Esophagus squamous epithelium (tissue), 5 donors: ENCODE measurements at places on chromosomes 5 and 9.

- no peak for DNase-seq
Measured at GRCh38 chr9:98134702-98135557, 15.9 kb upstream of the TRIM14 start.

DNA sequence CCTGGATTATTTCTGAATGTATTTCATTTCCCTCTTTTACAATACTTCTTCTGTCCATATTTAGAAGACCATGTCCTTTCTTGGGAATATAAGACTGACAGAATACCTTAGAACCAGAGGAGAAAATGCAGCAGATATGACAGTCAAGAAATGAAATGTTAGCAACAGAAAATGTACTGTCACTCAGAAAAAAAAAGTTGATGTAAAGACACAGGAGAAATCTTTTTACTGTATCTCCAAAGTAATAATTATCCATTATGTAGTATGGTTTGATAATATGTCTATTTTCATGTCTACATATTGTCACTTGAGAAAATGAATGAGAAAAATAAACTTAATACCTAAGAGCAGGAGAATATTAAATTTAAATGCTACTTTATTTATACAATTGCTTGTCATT lies 652.1 kb downstream of the GABRG2 start:
- no peak for DNase-seq

DNA sequence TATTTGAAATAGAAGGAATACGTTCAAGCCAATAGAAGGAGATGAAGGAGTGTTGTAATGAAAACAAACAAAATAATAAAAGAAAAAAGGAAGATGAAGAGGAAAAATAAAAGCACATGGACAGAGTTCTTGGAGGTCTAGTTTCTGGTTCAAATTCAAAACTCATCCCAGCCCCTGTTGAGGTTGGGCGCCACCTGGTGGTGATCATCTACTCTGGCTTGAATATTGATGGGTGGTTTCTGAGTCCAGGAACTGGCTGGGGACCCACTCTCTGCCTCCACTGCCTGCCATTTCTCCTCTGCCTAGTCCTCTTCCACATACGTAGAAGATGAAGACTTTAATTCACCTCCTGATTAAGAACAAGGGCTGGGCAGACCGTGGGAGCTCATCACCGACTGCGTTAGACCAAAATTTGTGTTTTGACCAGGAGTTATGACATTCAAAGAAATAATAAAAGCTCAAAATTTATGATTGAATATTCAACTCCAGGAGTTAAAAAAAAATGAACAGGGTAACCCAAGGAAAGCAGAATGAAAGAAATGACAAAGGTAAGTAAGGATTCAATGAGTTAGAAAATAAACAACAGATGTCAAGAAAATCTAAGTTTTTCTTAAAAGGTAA lies 99.0 kb upstream of the SLC1A3 start:
- peak; percentile 2 for DNase-seq

- DNase-seq, result no peak
Measured at GRCh38 chr5:177510567-177511053, 984 bp upstream of the DOK3 start.

- no peak for DNase-seq
Measured at GRCh38 chr9:68495247-68495646, 45.4 kb downstream of the TMEM252 start.

GRCh38 chr5:43171451-43171850 lies 20.6 kb upstream of the NIM1K start:
- DNase-seq, result no peak

DNA sequence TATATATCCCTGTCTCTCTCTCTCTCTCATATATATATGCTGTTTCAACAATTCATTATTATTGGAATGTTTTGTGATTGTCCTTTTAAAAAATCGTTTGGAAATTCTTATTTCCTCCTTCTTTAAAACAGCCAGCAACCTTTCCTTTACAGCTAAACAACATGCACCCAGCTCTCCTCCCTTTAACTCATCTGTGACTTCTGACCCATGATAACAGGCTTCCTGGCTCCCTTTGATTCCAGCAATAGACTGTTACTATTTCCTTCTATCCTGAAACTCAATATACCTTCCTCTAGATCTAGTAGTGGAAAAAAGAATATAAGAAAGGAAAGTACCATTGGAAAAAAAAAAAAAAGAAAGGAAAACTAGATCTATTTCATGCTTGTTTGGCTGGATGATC lies 254.7 kb upstream of the RGMB start:
- DNase-seq, result no peak

GRCh38 chr5:150208187-150209098 lies 18.6 kb downstream of the SLC6A7 start:
- no peak for DNase-seq

DNA sequence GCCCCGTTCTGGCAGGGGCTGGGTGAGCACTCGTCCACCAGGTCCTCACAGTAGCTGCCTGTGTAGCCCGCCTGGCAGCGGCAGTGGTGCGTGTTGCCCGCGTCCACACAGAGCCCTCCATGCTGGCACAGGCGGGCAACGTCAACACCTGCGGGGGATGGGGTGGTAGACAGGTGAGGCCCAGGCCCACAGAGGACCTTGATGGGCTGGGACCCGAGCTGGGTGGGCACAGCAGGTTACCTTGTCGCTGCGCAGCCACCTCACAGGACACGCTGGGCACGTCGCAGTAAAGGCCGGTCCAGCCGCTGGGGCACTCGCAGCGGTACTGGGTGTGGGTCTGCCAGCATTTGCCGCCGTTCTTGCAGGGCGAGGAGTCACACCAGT lies 25.1 kb upstream of the SEC16A start:
- no peak for DNase-seq

DNA sequence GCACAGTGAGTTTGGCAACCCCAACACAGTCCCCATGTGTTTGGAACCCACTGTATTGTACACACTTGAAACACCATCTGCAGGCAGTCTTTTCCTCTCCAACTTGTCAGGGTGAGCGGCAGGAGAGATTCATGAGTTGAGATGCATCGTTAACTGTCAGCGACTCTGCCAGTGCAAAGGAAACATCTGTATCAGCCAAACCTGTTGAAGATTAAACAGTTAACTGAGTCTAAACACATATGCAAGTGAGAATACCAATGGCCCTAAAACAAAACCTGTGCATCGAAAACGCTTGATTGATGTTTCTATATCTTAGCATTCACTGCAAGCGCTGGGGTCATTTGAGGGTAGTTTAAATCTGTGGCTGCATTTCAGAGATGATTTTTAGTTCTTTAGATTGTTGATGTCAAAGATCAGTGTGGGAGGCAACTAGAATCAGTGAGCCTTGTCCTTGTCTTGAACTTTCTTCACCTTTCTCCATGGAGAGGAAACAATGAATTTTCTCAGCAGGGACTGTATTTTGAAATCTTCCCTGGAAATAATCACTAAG lies 41.3 kb upstream of the PAM start:
- DNase-seq, result no peak

DNA sequence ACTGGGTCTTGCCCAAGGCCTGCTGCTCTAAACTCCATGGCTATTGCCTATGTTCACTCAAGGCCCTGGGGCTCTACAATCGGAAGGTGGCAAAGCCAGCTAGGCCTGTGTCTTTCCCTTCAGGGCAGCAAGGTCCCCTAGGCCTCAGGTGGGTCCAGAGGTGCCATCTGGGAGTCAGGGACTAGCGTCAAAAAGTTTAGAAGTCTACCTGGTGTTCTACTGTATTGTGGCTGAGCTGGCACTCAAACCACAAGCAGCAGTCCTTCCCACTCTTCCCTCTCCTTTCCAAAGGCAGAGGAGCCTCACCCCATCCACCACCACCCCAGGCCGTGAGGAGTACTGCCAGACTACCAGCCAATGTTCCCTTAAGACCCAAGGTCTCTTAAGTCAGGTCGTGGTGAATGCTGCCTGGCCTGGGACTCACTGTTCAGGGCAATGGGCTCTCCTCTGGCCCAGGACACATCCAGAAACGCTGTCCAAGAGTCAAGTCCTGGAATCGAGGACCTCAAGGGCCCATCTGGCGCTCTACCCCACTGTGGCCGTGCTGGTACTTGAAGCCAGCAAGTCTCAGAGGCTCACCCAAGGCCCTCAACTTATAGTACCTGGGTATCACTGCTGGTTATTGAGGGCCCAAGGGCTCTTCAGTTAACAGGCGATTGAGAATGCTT lies 13.0 kb upstream of the SARDH start:
- no peak for DNase-seq

DNA sequence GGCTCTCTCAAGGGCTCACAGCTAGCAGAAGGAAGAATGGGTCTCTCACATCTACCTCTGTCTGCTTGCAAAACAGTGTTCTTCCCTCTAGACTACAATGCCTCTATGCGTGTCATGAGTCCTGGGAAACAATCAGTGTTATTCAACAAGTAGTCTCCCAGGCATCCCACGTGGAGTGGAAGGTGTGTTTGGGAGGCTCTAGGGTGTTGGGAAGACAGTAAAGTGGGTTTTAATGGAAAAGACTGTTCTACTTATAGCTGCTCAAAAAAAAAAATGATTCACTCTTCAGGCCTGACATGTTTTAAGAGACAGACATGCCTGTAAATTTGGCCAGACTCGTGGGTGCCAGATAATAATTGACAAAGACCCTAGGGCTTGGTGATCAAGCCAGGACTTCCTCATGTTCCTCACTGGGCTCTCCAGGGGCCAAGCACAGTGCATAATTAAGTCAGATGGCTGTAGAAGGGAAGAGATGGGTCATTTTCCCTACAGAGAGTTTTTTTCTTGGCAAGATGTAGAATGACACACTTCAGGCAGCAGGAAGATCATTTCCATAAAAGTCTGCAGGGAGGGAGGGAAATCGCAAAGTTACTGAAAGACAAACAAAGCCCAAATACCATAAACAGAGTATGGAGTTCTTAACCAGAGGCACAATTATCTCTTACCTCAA lies 246.4 kb downstream of the ACTL7B start:
- DNase-seq, result no peak

GRCh38 chr9:122015170-122015821 lies 77.8 kb downstream of the TTLL11 start:
- no peak for DNase-seq

GRCh38 chr5:51882647-51883046 lies 499.4 kb downstream of the ISL1 start:
- no peak for DNase-seq

DNA sequence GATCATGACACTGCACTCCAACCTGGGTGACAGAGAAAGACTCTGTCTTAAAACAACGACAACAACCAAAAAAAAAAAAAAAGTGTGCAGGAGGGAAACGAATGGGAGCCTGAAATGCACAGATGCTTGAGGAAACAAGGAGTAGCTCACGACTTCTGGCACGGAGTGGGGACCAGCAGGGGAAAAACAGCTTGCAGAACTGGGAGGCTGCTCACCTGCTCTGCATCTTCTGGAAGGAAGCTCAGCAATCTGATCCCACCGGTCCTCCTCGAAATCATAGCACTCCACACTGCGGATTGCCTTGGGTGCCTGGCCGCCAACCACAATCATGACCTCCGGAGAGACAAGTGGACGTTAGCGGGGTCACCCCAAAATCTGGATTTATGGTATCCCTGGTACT lies 96.2 kb downstream of the KLHL3 start:
- no peak for DNase-seq

- DNase-seq, result no peak
Measured at GRCh38 chr9:35842795-35843194, 13.8 kb downstream of the TMEM8B start.

- DNase-seq, result no peak
Measured at GRCh38 chr5:155530046-155530445, 516.5 kb downstream of the KIF4B start.

DNA sequence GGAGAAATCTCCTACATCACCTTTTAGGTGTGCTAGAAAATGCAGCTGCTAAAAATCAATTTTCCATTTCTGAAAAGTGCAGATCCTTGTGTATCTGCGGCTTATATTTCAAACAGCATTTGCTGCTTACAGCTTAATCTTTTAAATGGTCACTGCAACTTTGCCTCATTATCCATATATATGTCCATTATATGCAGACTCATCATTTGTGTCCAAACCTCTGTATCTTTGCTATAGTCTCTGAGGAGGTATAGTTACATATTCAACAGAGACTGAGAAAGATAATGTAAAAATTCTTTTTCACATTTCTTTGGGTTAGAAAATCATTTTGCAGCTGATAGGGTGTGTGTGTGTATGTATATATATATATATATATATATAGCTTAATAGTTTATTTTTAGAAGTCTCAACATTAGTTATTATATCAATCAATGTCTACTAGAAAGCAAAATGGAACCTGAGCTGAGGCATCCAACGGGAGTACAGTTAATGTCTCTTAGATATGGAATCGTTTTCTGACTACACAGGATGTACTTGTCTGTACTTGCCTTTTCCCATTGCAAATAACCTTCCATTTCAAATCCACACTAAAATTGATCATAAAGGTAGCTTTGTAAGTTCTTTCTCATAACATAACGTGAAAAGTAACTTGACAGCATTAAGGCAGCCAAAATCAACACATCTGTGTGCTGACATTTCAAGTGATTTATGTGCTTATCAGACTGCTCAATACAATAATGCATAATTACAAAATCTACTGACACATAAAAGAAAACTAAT lies 267.0 kb upstream of the HAPLN1 start:
- DNase-seq, result no peak

- no peak for DNase-seq
Measured at GRCh38 chr5:41707853-41708603, 162.2 kb downstream of the OXCT1 start.

GRCh38 chr5:50702615-50703366 lies 36.4 kb downstream of the PARP8 start:
- DNase-seq, result no peak

DNA sequence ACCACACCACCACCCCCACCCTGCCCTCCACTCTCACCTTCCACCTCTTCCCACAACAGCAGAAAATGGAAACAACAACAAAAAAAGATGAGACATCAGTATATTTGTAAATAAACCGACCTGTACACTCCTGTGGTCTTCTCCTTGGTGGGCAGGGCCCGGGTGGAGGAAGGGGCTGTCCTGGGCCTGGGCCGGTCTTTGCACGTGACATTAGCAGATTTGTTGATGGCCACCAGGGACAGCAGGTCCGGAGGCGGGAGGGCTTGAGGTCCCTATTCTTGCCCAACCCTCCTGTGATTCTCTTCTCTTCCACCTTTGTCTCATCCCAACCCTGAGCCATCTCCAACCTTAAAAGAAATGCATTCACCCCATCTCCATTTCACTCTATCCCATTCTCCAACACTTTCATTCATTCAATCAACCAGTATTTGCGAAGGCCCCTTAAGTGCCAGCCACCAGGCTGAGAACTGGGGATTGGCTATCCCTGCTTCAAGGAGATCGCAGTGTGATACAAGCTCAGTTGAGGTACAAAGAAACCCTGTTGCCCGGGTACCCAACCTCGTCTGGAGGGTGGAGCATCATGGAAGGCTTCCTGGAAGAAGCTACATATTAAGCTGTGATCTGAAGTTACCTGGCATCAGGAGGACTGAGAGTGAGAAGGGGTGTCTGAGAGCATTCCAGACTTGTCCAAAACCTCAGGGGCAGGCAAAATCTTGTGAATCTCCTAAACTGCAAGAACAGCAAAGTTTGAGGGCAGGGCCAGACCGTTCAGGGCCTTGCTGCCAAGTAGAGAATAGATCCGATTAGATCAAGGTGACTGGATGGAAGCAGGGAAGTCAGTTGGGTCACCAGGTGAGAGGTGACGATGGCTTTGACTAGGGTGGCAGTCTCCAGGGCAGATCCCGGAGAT lies 87.4 kb downstream of the LMX1B start:
- DNase-seq, result no peak

DNA sequence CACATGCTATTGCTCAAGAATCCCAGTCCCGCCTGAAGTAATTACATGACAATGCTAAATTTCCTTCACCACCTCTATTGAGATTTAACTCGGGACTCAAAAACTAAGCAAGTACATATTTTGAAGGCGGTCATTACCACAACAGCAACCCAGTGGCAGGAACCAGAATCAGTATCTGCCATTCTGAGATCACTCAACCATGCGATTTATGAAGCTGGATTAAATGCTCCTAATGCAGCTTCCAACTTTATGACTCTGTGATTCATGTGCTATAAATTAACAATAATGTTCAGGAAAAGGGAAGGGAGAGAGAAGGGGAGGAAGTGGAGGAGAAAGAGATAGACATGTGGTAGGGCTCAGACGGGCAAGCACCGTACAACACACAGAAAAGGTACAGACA lies 194.7 kb downstream of the DNAH5 start:
- DNase-seq, result no peak
